ENCODE measurements at places on chromosomes 12 and 14.

DNA sequence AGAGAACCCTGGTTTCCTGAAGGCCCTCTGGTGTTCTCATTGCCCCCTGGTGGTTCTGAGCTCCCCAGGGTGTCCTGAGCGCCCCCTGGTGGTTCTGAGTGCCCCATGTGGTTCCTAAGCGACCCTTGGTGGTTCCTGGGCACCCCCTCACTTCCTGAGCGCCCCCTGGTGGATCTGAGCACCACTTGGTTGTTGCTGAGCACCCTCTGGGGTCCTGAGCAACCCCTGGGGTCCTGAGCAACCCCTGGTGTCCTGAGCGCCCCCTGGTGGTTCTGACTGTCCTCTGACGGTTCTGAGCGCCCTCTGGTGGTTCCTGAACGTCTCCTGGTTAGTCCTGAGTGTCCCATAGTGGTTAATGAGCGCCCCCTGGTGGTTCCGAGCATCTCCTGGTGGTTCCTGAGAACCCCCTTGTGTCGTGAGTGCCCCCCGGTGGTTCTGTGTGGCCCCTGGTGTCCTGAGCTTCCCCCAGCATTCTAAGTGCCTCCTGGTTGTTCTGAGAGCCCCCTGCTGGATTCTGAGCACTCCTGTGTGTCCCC lies 568.3 kb downstream of the TMEM121 start:
- DNase-seq, result no peak

DNA sequence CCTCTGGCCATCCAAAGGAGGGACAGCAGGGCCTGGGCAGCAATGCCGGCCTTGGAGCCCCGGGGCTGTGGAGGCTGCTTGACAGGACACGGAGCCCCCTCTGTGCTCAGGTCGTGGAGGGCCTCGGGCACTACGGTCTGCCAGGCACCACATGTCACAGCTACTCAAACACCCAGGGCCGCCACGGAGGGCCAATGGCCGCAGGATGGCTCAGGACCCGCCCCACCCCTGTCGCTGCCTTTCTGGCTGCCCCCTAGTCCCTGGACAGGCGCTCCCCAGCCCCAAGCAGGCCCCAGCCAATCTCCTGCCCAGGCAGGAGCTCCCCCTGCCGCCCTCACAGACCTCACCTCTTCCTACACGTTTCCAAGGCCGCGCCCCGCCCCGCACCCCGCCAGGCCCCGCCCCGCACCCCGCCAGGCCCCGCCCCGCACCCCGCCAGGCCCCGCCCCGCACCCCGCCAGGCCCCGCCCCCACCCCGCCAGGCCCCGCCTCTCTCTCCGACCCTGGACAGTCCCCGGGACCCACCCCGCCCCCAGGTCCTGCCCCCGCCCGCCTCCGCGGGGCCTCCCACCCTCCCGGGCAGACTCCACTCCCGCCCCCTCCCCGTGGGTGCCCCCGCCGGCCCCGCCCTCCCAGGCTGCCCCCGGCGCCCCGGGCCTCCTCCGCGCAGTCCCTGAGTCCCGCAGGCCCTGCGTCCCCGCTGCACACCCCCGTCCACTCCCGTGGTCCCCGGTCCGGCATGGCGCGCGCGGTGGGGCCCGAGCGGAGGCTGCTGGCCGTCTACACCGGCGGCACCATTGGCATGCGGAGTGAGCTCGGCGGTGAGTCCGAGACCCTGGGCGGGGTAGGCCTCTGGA lies at the start of gene ASPG:
ASPG (plus strand) TSS at position 669 of the 857 bp plus-strand sequence; CDS start at position 740, 71 bp downstream.
- no peak for DNase-seq

DNA sequence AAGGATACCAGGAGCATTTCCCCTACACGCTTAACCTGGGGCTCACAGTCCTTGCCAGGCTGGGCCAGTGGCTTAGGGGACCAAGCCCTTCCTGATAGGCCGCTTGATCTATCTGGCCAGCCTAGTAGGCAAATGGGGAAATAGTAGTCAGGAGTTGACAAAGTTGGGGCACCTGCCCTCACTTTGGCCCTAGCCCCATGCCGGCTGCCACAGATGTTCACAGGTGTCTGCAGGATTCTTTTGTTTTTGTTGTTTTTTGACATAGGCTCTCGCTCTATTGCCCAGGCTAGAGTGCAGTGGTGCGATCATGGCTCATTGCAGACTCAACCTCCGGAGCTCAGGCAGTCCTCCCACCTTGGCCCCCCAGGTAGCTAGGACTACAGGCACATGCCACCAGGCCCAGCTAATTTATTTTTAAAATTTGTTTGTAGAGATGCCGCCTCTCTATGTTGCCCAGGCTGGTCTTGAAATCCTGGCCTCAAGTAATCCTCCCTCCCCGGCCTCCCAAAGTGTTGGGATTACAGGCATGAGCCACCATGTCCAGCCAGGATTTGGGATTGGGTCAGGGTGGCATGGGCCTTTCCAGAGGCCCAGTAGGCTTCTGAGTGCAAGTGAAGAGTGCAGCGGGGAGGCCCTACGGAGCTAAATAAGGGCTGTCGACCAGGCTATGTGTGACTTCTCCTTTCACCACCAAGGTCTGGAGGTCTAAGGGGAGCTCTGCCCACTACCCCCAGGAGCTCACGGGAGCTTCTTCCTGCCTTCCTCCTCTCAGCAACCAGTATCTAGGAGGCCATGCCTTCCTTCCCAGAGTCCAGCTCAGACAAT lies 15.5 kb upstream of the HDAC7 start:
- DNase-seq, result no peak

DNA sequence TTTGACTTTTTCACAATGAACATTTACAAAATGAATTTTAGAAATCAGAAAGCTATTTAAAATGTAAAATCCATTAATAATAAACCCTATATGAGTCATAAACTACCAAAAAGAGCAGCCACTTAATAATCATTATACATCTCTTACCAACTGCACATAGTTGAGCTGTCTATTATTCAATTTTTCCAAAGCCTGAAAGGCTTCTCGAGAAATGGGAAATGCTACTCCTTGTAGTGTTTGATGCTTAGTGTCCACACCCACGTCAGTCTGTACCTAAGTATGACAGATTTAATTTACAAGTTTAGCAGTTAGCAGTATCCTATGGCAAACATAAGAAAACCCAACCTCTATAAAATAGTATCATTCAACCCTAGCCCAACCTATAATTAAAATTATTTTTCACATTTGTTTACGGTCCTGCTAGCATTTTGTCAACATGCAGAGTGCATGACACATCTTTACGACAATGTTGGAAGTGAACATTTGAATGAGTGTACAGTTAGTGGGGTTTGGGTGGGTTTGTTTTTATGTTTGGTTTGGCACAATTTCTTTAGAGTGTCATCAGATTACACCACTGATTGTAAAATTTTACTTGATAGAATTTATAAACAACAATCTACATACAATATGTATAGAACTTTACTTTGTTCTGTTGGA lies 8.4 kb downstream of the TWF1 start:
- DNase-seq, result no peak

- no peak for DNase-seq
These were observed 6.8 kb upstream of the OTUB2 start for GRCh38 chr14:94019329-94019728.

DNA sequence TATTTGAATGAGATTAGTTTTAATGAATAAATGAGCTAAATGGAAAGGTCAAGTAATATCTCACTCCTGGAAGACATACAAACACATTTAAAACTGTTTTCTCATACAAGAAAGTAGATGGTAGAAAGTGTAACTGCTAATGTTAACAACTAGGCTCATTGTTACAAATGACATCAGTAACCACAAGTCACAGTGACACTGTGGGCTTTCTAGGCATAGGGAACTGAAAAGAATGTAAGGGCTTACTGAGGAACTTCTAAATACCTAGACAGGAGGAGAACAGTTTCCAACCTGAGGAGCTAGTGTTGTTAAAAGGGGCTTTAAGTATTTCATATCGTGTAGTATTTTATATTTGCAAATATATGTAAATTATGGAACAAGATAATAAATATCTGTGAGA lies 17.5 kb upstream of the ERGIC2 start:
- no peak for DNase-seq

DNA sequence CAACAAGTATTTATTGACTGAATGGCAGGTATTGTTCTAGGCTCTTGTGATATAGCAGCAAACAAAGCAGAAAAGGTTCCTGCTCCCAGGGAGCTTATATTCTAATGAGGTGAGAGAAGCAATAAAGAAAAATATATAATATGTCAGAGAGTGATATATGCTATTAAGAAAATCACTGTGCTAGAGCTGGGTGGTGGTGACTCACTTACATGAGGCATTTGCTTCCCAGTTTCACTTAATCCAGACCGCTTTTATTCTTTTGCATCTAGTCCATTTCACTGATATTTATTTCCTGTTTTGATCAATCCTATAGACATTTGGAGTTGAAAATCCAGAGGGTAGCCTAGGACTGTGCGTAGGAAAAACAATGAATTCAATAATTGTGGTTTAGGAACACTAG lies 17.5 kb downstream of the TRHDE start:
- no peak for DNase-seq

- DNase-seq, result no peak
These were observed 17.1 kb upstream of the HSP90B1 start for GRCh38 chr12:103913100-103913499.

GRCh38 chr12:88958153-88958552 lies 377.9 kb upstream of the KITLG start:
- no peak for DNase-seq

DNA sequence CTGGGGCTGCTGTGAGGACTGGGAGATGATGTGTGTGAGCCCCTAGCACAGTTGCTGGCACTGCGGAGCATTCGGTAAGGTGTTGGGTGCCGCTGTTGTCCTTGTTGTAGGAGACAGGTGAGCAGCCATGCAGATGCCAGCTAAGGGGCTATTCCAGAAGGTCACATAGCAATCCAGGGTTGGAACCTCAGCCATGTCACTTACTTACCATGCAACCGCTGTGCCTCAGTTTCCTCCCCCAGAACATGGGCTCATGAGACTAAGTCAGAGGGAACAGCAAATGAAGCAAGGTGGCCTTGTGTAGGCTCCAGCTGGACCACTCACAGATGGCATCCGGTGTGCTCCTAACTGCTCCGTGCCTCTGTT lies 13.2 kb downstream of the DTX1 start:
- no peak for DNase-seq

DNA sequence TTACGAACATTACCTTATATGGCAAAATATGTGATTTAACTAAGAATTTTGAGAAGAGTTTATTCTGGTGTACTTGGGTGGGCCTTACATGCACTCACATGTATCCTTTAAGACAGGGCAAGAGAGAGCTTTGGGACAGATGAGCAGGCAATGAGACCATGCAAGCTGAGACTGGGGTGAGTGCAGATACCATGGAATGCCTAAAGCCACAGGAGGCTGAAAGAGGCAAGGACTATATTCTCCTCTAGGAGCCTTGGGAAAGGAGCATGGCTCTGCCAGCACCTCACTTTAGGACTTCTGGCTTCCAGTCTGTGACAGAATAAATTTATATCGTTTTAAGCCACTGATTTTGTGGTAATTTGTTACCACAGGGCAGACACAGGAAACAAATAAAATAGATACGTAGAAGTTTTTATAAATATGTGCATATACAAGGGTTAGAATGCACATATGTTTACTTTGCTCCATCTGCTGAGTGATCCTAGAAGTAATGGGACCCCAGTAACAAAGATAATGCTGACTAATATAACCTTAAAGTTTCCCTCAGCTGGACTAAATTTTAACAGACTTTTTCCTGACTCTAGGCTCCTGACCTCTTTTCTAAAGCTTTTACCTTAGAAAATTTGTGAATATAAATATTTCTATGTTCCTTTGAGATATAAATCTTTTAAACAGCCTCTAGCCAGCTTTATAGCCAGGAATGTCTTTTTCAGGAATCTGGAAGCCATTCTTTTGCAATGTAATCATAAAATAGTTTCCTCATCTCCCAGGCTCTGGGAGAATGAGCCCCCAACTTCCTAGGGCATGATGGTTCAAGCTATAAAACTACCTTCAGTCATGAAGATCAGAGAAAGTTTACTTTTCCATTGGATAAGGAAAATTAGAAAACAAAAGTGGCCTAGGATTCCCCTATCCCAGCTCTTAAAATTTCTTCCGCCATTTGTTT lies 216.8 kb downstream of the PPFIA2 start:
- no peak for DNase-seq

DNA sequence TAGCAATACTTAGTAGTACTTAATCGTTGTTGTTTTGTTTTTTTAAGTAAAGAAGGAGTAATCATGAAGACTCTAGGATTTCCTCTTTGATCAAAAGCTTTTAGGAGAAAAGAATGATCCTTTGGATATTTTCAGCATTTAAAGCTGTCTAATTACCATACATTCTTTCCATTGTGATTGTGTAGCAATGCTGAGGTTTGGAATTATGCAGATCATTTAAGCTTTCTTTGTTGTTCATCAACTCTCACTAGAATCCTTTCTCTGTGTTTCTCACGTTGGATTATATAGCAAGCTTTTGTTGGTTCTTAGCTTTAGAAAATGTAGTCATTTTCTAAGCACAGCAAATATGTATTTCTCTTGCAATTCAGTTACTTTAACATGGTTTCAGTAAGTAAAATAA lies 25.8 kb downstream of the CCDC91 start:
- DNase-seq, result no peak

DNA sequence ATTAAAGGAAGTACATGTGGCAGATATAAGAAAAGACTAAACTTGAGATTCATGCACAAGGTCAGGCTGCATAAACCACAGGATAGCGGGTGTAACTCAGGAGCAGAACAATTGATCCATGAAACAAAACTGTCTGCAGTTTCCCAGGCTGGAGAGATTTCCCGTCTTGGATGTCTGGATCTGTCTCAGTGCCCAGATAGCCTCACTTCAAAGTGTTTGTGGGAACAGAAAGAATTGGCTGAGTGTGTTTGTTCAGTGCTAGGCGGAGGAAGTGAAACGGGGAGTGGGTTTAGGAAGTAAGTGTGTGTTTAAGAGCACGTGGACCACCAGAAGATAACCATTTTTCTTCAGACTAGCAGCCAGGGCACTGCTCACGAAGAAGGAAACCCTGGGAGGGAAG lies 1.4 kb upstream of the RNASE10 start:
- DNase-seq, result no peak

DNA sequence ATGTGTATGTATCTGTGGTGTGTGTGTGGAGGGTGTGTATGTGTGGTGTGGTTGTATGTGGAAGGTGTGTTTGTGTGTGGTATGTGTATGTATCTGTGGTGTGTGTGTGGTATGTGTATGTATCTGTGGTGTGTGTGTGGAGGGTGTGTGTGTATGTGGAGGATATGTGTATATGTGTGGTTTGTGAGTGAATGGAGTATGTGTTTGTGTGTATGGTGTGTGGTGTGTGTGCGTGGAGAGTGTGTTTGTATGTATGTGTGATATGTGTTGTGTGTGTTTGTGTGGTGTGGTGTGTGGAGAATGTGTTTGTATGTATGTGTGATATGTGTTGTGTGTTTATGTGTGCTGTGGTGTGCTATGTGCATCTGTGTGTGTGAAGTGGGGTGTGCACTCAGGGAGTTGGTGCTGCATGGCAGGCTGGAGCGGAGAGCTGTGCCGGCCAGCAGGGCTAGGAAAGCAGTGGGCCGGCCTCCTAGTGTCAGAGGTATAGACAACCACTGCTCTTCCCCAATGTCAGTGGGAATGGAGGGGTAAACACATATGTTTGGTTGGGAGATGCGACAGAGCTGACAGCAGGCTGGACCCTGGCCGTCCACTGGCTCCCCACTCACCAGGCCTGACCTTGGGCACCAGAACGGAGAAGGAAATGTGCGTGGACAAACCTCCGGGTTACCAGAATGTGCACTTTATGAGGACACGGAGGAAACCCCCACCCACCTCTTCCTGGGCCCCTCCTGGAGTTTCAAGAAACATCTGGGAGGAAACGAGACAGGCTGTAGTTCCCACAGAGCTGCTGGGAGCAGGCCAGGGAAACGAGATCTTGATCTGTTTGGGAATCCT lies 60.7 kb downstream of the CLMN start:
- no peak for DNase-seq

Data from anterior cingulate cortex (tissue), 58 donors.